ENCODE measurements at places on chromosomes 16 and 17.
A peak's percentile ranks its signal among the peaks of the same experiment; 100 is the strongest.

- DNase-seq, result peak; percentile 33
These were observed 18.5 kb upstream of the NAGLU start for GRCh38 chr17:42517516-42517915.

DNA sequence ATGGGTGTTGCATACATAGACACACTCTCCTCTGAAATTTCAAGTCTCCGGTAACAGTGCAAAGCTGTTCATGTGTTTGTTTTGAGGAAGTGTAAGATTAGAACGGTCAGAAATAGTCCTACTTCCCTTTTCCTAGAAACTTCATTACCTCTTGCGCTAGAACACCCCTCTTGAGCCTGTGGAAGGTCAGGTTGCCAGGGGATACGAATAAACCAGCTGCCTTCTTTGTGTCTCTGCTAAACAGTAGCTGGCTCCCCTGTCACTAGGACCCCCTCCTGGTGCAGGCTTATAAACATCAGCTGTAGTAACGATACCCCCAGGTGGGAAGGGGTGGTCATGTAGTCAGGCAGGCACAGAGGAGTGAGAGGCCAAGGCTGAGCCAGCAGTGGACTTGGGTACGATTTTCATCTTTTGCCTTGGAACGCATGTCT, 113.4 kb upstream of the RCVRN start:
- no peak for DNase-seq

DNA sequence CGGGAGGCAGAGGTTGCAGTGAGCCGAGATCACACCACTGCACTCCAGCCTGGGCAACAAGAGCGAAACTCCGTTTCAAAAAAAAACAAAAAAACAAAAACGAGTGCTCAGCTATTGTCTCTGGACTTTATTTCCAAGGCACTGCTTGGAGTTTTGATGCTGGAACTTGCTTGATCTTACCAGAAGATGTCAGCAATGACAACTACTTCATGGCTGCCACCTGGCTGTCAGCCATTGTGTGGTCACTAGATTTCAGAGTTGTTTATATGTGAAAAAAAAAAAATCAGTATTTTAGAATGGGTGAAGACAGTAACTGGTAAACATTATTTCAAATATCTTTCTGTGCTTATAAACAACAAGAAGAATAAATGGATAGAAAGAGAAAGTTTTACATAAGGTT, 26.3 kb upstream of the OR4D1 start:
- no peak for DNase-seq

- DNase-seq, result no peak
These were observed 5.7 kb downstream of the HS3ST3B1 start for GRCh38 chr17:14306596-14306995.

- no peak for DNase-seq
These were observed 140.2 kb upstream of the CIBAR2 start for GRCh38 chr16:85252461-85252860.

GRCh38 chr16:14354561-14355351, 275.3 kb downstream of the PARN start:
- no peak for DNase-seq

- no peak for DNase-seq
These were observed 5.2 kb upstream of the CMTM2 start for GRCh38 chr16:66574081-66574480.

- no peak for DNase-seq
These were observed 301.4 kb downstream of the CA10 start for GRCh38 chr17:51857052-51857597.

GRCh38 chr17:2904135-2904534, 107.9 kb downstream of the RAP1GAP2 start:
- DNase-seq, result no peak

DNA sequence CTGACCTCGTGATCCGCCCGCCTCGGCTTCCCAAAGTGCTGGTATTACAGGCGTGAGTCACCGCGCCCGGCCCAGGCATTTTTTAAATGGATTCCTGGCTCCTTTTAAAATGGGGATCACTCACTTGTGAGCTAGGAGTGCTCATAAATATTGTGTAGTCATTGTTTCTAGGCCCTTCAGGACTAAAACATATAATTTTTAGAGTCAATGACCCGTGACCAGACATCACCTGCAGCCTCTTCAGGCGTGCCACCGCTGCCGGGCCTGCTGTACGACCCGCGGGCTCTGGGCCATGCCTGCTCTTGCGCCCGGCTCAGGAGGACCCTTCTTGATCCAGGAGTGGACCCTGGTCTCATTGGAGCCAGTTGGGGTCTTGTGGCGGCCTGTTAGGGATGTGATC, 30.8 kb downstream of the EFCAB5 start:
- no peak for DNase-seq

DNA sequence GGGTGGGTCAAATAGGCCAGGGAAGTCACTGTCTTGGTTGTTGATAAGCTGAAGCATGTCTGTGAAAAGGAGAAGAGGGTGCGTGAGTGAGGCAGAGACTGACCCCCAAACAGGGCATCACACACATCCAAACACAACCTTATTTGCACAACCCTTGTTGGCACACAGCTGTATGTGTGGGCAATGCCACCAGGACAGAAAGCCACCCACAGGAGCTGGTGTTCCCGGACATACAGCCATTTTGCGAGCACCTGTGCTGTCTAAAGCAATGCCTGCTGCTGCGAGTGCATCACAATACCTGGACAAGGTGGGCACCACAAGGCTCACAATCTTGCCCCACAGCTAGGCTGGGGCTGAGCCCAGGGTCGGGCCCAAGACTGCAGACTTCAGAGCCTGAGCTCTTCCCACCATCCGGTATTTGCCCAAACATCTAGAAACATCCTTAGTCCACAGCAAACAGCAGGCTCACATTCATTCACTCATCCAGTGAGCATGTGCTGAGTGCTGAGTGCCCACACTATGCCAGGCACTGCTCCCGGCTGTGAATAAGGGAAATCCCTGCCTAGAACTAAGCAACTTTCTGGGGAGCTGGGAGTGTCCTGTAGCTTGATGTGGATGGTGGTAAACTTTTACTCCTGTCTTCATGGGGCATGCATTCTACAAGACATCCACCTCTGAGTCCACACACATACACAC, 16.2 kb downstream of the SREBF1 start:
- DNase-seq, result no peak

DNA sequence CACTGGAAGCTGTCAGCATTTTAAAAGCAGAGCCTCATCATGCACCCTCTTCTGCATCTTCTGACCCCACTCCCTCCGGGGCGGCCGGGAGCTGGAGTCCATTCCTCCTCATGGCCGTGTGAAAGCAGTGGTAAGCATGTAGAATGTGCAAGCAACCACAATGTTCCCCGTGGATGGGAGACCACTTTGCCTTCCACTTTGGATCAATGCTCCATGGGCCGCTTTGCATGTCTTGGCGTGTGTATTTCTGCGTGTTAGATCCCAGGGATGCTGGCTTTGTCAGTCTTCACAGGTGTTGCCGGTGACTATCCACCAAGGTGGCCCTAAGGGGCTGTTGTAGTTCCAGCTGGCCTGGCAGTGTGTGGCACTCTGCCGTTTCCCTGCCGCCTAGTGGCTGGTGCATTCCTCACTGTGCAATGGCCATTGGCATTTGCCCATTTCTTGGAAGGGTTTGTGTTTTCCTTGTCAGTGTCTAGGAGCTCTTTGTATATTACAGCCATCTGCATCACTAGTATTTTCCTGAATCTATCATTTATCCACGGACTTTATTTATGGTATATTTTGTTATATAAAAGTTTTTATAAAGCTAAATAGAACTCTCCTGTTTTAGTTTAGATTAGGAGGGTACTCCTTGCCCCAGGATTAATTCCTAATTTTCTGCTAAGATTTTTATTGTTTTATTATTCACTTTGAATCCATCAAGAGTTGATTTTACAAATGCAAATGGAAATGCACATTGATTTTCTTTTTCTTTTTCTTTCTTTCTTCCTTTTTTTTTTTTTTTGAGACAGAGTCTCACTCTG, 5.8 kb upstream of the ALDH3A1 start:
- no peak for DNase-seq

- DNase-seq, result no peak
These were observed 11.9 kb upstream of the KDM8 start for GRCh38 chr16:27191352-27191924.

GRCh38 chr17:29883497-29883896, 46.5 kb downstream of the SSH2 start:
- no peak for DNase-seq

GRCh38 chr17:21240369-21241055, 12.7 kb downstream of the NATD1 start:
- no peak for DNase-seq

DNA sequence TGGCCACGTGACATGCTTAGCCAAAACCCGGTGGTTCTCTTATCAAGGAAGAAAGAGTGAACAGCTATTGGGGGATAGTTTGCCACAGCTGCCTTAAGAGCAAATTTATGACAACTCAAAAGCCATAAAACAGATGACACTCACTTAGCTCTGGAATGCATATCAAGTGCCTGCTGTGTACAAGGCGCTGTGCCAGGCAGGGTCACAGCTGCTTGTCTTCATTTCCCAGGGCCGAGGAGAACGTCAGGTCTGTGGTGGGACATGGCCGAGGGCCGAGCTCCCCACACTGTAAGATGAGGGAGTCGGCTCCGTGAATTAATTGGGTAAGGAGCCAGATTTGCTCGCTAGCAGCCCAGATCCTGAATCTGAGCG, 14.0 kb downstream of the EEF2K start:
- DNase-seq, result no peak

- DNase-seq, result no peak
These were observed 197.6 kb downstream of the CDH13 start for GRCh38 chr16:82824408-82824807.

- no peak for DNase-seq
These were observed 1.7 kb upstream of the DBNDD1 start for GRCh38 chr16:90020838-90021382.

GRCh38 chr17:42488032-42488431, 29.4 kb downstream of the ATP6V0A1 start:
- DNase-seq, result no peak

GRCh38 chr17:62662855-62663254, 35.4 kb downstream of the MRC2 start:
- DNase-seq, result no peak

GRCh38 chr17:8409966-8410882, 12.6 kb upstream of the RNF222 start:
- DNase-seq, result peak; percentile 51

GRCh38 chr16:84040823-84041820, 1.5 kb downstream of the SLC38A8 start:
- no peak for DNase-seq

DNA sequence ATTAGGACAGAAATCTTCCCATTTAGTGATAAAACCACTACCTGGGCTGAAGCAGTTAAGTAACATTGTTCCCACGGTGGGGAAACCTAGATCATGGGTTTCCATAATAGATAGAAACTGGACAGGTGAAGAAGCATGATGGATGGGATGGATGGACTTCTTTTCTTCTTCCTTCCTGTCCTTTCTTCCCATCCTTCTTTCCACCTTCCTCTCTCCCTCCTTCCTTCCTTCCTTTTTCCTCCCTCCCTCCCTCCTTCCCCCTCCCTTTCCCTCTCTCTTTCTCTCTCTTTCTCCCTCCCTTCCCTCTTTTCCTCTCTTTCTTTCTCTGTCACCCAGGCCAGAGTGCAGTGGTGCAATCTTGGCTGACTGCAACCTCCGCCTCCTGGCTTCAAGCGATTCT, 3.1 kb downstream of the PSMC3IP start:
- no peak for DNase-seq

DNA sequence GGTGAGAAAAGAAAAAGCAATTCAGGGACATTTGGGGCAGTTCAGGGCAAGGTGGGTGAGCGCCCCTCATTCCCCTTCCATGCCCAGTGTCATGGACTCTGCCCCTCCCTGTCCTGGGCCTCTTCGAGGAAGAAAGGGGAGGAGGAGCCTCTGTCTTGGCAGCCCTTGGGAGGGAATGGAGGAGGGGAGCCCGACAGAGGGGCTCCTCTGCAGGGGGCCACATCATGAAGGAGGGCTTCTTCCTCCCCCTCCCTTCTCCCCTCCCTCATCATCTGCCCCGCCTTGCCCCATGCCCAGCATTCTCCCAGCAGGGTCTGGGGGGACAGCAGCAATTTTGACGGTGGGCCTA, 33.2 kb upstream of the TAC4 start:
- no peak for DNase-seq

DNA sequence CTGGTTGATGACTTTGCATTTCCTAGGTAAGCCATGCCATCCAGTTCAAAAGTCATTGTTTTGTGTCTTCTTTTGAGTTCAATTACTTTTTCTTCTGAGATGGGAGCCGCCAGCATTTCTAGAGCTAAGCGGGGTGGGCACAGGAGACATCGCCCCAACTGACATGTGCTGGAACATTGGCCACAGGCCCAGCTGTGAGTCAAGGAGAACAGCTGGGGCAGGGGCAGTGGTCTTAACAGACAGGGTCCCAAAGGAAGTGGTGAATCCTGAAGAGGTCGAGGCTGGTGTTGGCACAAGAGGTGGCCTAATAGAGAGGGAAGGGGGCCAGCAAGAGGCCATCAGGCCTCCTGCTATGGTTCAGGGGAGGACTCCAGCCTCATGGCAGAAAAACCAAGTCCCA, 17.1 kb downstream of the RAB11FIP4 start:
- DNase-seq, result no peak

DNA sequence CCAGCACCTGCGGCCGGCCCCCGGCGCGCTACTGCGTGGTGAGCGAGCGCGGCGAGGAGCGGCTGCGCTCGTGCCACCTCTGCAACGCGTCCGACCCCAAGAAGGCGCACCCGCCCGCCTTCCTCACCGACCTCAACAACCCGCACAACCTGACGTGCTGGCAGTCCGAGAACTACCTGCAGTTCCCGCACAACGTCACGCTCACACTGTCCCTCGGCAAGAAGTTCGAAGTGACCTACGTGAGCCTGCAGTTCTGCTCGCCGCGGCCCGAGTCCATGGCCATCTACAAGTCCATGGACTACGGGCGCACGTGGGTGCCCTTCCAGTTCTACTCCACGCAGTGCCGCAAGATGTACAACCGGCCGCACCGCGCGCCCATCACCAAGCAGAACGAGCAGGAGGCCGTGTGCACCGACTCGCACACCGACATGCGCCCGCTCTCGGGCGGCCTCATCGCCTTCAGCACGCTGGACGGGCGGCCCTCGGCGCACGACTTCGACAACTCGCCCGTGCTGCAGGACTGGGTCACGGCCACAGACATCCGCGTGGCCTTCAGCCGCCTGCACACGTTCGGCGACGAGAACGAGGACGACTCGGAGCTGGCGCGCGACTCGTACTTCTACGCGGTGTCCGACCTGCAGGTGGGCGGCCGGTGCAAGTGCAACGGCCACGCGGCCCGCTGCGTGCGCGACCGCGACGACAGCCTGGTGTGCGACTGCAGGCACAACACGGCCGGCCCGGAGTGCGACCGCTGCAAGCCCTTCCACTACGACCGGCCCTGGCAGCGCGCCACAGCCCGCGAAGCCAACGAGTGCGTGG, 1.5 kb downstream of the NTN1 start:
- no peak for DNase-seq

GRCh38 chr16:65521633-65522328, 399.9 kb upstream of the CDH11 start:
- no peak for DNase-seq
